ENCODE measurements at places on chromosomes 3 and 15. TPM values are rescaled to one million over a fixed set of nuclear protein-coding genes. Genes with fewer than 3 reads are reported as not detected.

DNA sequence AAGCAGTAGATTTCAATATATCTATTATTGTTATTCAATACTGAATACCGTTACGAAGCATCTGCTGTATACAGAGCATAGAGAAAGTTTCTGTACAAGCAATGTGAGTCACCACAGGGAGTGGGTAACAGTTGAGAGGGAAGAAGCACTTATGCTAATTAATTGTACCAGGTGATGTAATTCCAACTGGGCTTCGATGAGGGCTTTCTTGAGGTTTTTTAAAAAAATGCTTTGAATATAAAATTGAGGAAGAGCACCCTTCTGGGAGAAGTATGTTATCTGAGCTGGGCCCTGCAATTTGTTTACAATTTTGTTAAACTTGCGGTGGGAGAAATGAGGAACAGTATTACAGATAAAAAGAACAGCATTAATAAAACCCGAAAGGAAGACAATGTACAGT lies 197.9 kb downstream of the TPRG1 start:
- DNase-seq = no peak

GRCh38 chr3:152100491-152101132 lies 168.1 kb upstream of the MBNL1 start:
- DNase-seq = no peak

GRCh38 chr3:71905426-71905825 lies 120.5 kb upstream of the PROK2 start:
- DNase-seq = no peak

DNA sequence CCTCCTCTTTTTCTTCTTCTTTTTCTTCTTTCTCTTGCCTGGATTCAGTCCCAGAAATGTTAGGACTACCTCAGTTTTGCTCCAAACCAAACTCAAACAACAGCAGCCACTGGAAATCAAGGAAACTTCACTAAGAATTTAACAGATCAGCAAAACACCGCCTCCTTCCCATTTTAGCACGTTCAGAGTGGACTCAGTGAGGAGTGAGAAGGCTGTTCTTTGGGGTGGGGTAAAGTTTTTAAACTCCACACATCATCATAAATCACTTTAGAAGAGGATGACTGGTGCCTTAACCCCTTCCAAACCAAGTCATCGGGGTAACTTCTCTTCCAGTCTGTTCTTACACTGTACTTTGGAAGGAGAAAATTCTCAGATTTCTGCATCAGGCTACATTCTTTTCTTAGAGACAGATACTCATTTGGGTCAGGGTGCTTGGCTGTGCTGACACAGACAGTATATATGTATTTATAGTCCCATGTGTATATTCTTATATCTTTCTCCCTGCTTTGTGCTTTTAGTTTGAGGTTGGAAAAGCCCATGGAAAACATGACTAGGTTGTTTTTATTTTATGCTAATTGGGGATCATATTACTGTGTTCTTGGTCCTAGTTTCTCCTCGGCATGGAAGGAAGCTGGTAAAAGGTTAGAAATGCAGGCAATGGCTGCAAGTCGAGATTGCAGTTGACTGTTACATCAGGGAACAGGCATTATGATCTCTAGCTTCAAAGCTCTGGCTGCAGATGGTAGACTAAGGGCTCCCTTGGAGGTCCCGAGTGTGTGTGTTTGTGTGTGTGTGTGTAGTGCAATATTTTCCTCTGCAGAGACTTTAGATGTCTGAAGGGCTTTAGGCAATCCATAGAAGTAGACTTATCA lies at the start of gene CCDC80:
Gene CCDC80 (minus strand): TSS at position 214 of the 872 bp plus-strand sequence. CDS start 1,238 bp downstream, outside the sequence.
- DNase-seq = peak; percentile 78

The ARGFX gene
- not detected for polyA plus RNA-seq

The SLC28A1 gene
- polyA plus RNA-seq = not detected

The BCHE gene
- polyA plus RNA-seq = not detected

All from BJ (cell line).